ENCODE measurements at places on chromosomes 13 and 19.

DNA sequence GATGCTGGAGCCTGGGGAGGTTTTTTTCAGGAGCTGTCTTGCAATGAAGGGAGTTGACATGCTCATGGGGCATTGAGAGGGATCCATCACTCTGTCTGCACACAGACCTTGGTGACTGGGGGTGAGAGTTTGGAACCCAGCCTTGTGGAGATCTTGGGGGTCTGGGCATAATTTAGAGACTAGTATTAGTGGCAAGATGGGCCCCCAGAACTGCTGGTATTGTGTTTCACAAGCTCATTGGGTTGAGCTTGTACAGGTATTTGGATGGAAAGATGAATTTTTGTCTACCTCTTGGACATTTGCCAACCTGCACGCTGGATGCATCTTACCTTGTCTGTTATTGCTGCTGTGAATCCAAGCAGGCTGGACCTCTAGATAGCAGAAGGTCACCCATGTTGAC, at the start of gene OR2Z1:
Gene OR2Z1, plus strand, starts transcription at position 301 of the 400 bp plus-strand sequence. CDS start 9,395 bp downstream, outside the sequence.
- no peak for DNase-seq

- no peak for DNase-seq
Observed at GRCh38 chr19:42290523-42291434, 11.2 kb upstream of the PRR19 start.

DNA sequence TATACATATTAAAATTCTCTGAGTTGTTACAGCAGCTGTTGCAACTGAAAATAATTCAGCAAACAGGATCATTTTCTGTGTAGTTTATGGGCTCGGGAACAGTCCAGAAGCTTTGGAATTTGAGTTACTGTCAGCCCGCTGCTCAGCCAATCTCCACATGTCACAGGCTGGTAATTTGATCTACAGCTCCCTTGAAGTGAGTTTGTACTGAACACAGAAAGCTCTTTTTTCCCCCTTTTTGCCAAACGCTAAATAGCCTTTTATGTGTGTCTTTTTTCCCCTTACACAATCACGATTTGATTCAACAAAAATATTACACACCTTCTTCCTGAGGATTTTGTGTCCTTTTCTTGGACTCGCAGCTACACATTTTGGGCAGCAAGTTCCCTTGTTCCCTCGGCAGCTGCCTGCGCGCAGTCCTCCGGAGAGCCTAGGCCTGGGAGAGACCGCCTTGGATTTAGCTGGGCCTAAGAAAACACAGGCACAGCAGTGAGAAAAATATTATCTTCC, 371.4 kb downstream of the KCNRG start:
- DNase-seq = no peak

DNA sequence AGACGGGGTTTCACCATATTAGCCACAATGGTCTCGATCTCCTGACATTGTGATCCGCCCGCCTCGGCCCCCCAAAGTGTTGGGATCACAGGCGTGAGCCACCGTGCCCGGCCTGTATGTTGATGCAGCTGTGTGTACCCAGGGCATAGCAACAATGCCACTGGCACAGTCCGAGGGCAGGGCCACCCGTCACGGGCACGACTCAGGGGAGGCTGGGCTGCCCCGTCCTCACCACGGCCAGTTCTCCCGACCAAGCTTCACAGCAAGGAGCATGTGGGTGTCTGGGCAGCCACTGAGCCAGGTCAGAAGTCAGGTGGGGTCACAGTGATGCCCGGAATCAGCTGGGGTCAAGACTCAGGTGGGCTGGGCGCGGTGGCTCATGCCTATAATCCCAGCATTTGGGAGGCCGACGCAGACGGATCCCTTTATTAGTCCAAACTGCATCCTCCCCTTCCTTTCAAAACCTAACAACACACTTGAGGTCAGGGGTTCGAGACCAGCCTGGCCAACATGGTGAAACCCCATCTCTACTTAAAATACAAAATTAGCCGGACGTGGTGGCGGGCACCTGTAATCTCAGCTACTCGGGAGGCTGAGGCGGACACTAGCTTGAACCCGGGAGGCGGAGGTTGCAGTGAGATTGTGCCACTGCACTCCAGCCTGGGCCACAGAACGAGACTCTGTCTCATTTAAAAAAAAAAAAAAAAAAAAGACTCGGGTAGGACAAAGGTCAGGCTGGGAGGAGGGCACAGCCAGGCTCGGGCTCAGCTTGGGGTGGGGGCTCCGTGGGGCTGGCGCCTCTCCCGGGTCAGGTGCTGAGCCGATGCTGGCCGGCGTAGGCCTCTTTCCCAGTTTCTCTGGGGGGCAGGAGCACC, 1.2 kb upstream of the CDC34 start:
- no peak for DNase-seq

DNA sequence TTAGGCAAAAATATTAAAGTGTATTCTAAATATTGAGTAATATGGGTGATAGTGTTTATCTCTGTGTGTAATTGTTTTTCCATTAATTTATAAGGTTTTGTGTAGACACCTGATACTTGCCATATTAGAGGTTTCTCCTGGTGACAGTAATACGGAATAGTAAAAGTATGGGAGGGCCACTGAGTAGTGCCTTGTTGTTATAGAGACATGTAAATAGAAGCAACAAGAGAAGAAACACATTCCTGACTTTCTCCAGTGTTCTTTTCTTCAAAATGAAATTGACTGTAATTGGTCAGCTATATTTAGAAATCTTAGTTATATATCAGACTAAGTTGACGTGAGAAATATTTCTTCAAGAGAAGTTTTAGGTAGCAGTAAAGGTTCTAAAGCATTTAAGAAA, 18.5 kb downstream of the RNASEH2B start:
- no peak for DNase-seq

- DNase-seq = no peak
Observed at GRCh38 chr13:97191615-97192014, 30.5 kb upstream of the MBNL2 start.

DNA sequence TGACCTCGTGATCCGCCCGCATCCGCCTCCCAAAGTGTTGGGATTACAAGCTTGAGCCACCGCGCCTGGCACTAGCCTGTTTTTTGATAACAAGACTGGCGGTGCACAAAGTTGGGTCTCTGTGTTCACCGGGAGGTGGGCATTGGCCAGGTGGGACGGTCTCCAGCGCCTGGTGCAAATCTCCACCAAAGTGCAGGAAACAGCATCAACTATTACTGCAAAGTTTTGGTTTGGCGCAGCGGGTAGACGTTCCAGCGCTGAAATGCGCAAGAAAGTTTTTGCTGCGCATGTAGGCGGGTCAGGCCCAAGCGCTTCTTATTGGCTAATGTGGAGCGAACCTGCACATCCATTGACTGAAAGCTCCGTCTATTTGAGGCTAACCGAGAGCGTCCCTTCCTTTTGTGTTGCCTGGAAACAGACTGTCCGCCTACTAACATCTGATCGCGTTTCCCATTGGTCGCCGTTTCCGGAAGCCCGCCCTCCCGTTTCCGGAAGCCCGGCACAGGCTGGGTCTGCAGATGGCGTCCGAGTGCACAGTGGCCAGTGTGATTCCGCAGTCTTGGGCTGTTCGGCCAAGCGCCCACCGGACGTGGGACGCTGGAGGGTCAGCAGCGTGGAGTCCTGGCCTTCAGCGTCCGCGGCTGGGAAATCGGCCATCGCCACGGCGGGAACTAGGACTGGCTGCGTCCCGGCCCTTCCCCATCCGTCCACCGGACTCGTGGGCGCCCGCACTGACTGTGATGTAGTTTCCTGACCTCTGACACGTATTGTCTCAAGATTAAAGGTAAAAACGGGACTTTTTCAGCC, 53.3 kb upstream of the ZNF527 start:
- DNase-seq = peak; percentile 81

DNA sequence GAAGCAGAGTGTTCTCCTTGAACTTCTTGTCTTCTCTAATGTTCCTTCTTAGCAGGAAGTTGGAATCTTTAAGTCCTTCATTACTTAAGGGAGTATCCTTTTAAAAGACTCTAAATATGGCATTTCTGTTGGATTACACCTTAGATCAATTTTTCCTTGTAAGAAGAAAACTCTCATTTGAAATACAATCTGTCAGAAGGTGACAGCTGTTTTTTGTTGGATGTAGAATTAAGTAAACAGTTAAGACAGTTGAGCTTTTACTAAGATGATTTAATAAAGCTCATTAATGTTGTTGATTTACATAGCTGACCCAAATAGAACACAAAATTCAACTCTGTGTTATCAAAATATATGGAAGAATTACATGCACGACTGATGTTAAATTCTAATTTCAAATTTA, 16.7 kb upstream of the MBNL2 start:
- DNase-seq = no peak

- no peak for DNase-seq
Observed at GRCh38 chr13:78862446-78862845, 203.5 kb upstream of the OBI1 start.

DNA sequence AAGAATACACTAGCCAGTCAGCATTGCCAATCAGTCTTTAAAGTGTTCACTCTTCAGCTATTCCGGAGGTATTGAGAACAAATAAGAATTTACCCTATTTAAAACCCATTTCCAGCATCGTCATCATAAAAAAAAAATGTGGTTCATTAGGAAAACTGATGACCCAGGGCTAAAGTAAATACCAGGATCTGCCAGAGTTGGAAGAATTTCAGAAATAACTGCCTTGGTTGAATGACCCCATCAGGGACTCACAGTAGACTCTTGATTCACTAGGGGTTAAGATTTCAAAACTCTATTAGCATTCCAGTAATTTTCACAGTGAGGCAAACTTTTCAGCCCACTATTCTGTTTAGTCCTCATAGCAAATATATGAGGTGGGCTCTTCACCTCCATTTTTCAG, 377.0 kb downstream of the ITGBL1 start:
- no peak for DNase-seq

DNA sequence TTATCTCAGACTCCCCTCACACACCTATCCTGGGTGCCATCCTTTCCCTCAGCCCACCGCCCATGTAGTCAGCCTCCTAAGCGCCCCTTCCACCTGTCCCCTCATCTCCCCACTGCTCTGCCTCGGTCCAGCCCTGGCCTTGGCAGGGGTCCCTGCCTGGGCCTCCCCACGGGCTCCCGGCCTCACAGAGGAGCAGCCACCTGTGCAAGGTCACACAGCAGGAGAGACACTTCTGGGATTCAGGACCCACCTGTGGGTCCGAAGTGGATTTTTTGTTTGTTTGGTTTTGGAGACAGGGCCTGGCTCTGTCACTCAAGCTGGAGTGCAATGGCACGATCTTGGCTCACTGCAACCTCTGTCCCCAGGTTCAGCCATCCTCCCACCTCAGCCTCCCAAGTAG, 713 bp upstream of the UPK1A start:
- no peak for DNase-seq

DNA sequence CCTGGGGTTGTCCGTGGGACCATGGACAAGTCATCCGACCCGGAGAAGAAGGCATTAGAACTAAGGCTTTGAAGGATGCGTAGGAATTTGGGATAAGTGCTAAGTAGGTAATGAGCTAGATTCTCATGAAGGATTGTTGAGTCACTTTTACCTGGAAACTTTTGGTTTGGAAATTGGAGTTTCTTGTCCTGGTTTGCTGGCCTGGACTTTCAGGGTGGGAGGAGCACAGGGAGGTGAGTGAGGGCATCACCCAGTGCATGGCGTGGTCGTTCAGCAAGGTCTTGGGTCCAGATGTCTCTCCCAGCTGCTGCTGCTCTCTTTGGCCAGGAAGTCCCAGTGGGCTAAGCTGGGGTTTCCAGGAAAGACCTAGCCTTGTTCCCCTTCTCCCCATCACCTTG, 7.6 kb downstream of the NFIC start:
- no peak for DNase-seq

GRCh38 chr13:74444864-74445479, 310.8 kb upstream of the KLF12 start:
- no peak for DNase-seq

DNA sequence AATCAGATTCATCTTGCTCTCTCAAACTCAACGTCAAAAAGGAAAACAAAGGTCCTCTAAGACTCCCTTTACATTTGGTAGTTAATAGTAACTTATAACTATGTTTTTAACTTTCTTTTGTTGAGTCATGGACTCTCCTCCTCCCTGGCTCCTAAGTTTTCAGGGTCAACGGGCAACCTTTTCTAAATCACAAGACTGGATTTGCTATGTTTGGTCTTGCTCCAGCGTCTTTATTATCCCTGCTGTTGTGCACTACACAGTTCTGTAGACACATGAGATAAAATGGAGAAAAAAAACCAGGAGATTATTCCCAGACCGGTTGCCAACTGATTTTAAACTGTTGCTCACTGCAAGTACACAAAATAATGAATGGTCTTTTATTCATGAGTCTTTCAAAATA, 1.9 kb upstream of the ITM2B start:
- no peak for DNase-seq

DNA sequence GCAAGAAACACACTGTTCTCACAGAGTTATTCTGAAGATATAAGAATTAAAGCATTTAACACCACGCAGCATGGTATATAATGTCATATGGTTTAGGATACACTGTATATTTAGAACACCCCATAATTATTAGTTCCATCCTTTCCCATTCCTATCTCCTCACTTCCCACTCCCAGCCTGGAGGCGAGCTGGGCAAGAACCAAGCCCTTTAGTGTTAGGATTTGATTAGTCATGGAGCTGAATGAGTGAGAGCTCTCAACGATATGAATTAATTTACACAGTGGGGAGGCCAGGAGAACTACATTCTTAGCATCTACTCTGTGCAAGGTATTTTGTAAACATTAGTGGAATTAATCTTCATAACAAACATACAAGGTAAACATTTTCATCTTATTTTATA, 934.3 kb downstream of the DIAPH3 start:
- DNase-seq = no peak

DNA sequence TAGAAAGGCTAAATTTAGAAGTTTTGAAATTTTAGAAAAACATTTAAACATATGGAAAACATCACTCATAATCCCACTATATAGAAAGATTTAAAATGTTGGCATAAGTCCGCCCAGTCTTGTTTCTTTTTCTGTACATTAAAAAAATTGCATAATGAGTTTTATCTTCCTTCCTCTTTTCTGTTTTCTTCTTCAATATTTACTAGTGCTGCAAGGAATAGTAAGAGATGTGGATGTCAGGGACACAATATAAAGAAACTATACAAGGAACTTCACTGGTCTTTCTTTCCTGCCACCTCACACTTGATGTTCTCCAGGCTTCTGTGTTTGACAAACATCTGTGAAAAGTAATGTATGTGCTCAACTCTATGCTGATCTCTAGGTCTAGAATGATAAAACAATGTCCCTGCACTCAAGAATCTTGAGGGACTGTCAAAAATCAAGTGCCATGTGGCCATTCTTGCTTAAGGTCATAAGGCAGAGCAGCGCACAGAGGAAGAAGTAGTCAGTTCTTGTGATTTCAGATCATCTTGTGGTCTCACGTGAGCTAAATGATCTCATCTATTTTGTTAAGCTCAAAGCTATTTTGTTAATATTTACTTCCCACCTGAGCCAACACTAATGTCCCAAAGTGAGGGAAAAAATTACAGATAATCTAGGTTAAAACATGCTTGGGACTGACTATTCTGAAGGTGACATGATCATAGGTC, 186.9 kb upstream of the OBI1 start:
- DNase-seq = no peak

- DNase-seq = no peak
Observed at GRCh38 chr13:99415014-99415650, 86.1 kb upstream of the TM9SF2 start.

DNA sequence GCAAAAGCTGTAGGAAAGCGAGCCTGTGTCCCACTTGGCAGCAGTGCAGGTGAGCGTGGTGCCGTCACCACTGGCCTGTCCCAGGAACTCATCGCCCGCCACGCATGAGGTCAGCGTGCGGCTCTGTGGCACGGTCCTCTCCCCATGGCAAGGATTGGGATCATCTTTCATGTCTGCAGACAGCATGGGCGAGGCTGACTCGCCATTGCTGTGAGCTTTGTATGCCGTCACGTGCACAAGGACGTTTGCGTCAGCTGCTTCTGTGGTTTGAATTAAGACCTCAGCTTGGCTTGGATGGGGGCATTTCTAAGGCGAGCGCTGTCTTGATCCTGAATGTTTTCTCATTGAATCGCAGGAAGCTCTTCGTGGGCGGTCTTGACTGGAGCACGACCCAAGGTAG, 9.8 kb downstream of the DAZAP1 start:
- no peak for DNase-seq
